Activated T-cell treated with anti-CD3 and anti-CD28 coated beads, Interleukin-2, amount 50 U/mL, for 72 hours (primary cell): ENCODE measurements at places on chromosomes 4 and X. TPM values are rescaled to one million over a fixed set of nuclear protein-coding genes. Genes with fewer than 3 reads are reported as not detected.

The SATL1 gene
- total RNA-seq = not detected

The ETDA gene
- not detected for total RNA-seq

The SH3TC1 gene
- total RNA-seq = 39.0 TPM

The PIR gene
- 0.46 TPM for total RNA-seq

DNA sequence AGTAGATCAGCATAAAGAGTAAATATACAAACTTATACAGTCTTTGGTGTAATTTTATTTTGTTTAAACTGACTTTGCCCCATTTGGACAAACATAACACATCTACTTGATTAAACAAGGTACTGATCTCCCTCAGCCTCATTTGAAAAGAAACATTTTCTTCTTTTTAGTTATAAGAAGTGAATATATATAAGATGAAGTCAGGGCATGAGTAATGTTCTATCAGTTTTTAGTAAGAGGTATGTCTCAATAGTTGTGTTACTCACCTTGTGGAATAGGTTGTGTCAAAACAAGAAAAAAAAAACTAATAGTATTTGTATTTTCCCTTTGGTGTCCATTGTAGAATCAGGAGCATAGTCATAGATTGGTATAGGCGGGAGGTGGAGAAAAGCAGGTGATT lies 327.4 kb downstream of the RPA4 start:
- no peak for DNase-seq

DNA sequence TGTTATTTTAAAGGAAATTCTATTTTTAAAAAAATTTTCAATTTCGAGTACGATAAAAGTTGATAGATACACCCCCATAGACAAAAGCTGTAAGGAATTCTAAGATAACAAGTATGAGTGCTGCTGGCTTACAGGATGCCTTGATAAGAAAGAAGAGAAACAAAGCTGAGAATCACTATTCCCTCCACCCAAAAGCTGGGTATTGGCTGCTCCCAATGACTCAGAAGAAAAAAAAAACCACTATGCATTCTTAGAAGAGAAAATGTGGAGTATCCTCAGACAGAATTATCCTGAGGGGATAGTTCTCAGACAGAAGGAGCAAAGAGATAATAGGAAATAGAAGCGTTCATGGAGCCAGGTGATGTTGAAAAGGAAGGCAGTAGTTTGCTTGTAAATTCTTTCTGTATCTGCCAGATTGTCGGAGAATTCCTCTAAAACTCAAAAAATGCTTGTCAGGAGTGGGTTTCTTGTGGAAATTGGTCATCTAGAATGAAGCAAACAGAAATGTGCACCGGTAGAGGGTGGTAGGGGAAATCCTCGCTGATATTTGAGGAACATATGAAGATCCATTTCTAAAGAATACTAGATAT lies 217.5 kb upstream of the ADAMTS3 start:
- no peak for DNase-seq

GRCh38 chrX:7025471-7025870 lies 122.0 kb upstream of the STS start:
- DNase-seq = no peak

DNA sequence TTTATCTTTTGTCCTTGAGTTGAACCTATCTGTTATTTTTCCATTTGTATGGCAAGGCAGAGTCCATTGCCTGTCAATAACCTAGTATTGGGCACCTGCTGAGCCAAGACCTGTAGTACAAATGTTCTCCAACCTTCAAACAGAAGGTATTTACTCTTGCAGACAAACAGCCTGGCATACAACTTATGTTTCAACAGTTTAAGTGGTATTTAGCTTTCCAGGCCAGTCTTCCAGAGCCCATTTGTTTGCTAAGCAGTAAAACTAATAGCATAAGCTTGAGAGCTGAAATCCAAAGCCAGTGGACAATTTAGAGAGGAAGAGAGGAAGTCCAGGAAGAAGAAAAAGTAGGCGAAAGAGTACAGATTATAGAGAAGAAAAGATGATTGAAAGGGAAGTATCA lies 979.3 kb downstream of the GLUD2 start:
- no peak for DNase-seq

- no peak for DNase-seq
These were observed 431.8 kb upstream of the DIPK2B start for GRCh38 chrX:45632506-45632905.

DNA sequence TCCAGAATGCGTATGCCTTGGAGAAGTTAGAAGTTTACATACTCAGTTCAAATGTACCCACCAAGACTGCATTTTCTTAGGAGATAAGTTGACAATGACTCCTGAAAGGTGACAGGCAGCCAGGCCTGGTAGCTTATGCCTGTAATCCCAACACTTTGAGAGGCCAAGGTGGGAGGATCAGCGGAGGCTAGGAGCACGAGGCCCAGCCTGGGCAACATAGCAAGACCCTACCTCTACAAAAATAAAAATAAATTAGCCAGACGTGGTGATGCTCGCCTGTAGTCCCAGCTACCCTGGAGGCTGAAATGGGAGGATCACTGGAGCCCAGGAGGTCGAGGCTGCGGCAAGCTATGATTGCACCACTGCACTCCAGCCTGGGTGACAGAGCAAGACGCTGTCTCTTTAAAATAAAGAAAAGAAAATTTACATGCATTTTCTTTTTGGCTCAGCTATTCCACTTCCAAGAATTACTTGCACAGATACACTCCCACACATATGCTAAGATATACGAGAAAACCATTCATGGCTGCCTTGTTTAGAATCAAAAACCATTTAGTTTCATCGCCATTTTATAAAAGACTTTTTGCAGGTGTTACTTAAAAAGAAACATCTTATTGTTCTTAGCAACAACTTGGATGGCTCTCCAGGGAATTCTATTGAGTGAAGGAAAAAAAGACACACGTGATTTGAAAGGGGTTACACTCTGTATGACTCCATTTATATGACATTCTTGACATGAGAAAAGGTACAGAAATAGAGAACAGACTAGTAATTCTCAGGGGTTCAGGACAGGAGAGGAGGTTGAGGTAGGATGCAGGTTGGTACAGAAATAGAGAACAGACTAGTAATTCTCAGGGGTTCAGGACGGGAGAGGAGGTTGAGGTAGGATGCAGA lies 66.3 kb downstream of the DHRSX start:
- no peak for DNase-seq

- DNase-seq = no peak
These were observed 3.1 kb downstream of the DUSP9 start for GRCh38 chrX:153649915-153650782.

DNA sequence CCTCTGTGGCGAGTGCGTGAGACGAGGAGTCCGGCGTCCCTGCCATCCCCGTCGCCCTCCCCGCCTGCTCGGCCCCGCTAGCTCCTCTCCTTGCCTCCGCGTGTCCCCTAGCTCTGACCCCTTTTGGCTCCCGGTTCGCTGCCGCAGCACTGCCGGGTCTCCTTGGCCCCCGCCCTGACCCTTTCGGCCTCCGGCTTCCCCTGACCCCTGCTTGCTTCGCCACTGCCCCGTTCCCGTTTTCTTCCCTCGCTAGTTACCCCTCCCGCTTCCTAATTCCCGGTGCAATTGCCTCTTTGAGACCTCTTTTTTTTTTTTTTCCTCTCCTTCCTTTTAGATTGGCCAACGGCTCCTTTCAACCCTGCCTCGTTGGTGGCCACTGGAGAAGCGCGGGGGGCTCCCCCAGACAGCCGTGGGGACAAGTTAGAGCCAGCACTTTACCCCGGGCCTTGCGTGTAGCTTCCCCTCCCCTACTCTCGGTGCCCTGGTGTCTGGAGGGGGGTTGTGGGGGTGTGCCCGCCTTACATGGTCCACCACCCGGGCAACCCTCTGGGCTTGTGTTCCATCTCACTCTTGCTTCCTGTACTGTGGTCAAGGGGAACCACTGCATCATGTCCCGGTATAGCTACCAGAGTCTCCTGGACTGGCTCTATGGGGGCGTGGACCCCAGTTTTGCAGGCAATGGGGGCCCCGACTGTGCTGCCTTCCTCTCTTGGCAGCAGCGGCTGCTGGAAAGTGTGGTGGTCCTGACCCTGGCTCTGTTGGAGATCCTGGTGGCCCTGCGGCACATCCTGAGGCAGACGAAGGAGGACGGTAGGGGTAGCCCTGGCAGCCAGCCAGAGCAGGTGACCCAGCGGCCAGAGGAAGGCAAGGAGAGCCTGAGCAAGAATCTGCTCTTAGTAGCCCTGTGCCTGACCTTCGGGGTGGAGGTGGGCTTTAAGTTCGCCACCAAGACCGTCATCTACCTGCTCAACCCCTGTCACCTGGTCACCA lies 548 bp downstream of the TMEM164 start:
- peak; percentile 9 for DNase-seq

DNA sequence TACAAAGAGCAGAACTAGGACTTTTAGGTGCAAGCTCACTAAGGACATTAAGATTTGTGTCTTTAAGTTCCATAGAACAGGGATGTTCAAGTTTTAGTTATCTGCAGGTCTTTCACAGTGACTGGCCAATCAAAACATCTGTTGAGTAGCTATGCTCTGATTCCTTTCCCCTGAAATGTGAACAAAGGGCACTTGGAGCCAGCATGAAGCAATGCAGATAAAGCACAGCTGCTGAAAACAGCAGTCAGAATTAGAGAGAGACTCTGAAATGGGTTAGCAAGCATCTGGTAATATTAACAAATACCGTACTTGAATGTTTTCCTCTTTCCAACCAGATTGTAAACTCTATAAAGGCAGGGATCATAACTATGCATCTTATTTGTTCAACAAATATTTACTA lies 276.9 kb downstream of the RAB28 start:
- no peak for DNase-seq

DNA sequence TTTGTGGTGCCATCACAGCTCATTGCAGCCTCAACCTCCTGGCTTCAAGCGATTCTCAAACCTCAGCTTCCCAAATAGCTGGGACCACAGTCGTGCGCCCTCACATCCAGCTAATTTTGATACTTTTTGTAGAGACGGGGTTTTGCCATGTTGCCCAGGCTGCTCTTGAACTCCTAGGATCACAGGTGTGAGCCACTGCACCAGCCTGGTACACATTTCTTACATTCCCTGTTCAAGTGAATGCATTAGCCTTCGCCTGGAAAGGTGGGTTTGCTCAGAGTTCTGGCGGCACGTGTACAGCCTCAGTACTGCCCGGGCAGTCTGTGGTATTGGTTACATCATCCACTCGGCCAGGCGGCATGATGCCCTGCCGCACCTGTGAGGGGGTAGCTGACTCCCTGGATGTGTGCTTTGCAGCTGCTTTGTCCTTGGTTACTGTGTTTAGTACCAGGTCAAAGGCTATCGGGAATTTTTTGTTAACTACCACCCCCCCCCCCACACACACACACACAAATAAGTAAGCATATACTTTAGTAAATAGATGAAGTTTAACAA lies 57.1 kb downstream of the TNIP2 start:
- no peak for DNase-seq

DNA sequence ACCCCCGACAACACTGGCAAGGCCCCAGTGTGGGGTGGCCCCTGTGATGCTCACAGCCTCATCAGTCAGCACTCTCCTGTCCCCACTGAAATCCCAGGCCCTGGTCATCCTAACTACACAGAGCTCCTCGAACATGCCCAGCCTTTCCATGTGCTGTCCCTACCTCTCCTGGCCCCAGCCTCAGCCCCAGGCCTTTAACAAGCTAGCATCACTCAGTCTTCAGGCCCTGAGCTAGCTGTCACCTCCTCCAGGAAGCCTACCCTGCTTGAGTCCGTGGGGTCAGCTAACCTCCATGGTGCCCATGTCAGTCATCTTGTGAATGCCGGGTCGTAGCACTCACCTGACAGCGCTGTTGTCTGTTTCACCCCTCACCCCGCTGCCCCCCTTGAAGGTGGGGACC lies 25.6 kb upstream of the C4orf50 start:
- no peak for DNase-seq

GRCh38 chr4:181819946-181820345 lies 423.3 kb upstream of the TENM3 start:
- no peak for DNase-seq

DNA sequence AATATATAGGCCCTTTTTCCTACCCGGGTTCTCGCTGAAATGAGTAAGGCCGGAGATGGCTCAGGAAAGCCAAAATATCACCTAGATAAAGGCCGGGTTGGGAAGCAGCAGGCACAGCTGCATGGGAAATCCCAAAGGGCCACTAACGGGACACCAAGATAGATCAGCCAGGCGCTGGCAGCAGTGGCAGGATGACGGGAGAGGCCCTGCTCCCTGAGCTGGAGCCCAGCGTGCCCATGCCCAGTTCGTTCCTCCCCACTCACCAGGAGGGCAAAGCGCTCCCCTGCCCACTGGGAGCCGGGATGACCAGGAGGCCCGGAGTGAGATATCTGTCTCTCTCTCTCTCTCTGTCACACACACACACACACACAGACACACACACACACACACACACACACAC lies 109.8 kb downstream of the DCTD start:
- DNase-seq = no peak

DNA sequence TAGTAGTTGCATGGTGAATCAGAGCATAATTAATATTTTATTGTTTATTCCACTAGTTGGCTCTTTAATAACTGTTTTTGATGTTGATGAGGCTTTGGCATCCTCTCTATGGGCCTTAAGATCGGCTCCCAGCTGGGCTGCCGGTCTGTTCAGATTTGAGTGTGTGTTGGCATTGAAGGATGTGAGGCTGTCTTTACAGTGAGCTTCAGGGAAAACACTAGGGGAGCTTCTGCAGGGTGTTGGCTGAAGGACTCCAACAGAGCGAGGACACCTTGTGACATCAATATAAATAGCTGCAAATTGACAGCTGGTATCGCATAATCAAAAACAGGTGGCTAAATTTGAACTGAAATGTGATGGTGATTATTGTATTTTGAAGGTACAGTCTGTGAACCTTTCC lies 322.0 kb downstream of the FSTL5 start:
- no peak for DNase-seq

DNA sequence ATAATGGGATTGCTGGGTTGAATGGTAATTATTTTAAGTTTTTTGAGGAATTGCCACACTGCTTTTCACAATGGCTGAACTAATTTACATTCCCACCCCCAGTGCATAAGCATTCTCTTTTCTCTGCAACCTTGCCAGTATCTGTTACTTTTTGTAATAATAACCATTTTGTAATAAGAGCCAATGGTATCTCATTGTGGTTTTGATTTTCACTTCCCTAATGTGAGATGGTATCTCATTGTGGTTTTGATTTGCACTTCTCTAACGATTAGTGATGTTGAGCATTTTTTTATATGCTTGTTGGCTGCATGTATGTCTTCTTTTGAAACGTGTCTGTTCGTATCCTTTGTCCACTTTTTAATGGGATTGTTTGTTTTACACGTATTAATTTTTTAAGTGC lies 213.1 kb upstream of the HDX start:
- DNase-seq = no peak

DNA sequence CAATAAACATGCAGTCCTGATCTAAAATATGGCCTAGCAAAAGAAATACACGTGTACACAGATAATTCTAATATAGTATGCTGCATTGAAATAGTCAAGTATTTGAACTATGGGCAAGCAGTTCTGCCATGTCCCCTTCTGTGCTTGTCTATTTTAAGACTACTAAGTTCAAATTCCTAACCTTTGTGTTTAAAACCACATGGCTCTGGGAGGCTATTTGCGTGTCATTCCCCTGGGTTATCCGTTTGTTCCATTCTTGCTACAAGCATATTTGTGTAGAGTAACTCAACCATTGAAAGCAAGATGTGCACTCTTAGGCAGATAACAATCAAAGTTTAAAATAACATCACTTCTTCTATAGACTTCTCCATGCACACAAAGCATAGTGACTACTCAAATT lies 25.4 kb upstream of the TBC1D1 start:
- DNase-seq = no peak

GRCh38 chrX:69024161-69024736 lies 141.0 kb downstream of the PJA1 start:
- no peak for DNase-seq

- no peak for DNase-seq
These were observed 31.2 kb upstream of the TAB3 start for GRCh38 chrX:30920271-30920670.
